NCI-H1048 (cell line): ENCODE measurements at places on chromosomes 2 and 18.

DNA sequence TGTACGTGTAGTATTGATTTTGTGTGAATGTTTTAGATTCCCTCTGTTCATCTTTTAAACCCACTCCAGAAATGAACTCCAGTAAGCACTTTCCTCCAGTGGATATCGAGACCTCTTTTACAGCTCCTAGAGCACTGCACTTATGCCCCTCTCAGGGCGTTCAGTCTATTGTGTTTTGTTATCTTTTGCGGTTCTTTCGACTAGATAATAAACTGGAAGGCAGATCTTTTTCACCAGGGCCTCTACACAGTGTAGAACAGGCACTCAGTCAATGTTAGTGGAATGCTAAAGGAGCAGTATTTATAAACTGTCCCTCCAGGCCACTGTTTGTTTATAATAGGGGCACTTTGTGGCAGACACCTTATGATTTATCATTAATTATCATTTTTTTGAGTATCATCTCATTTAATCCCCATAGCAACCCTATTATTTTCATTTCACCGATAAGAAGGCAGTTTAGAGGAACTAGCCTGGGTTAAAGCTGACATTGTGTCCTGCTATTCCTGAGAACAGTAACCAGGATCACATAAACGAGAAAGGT, 742 bp upstream of the SOS1 start:
- no peak for DNase-seq

GRCh38 chr2:49753344-49753985, 599.1 kb upstream of the FSHR start:
- no peak for DNase-seq

- no peak for DNase-seq
Observed at GRCh38 chr2:127917916-127918315, 32.2 kb upstream of the AMMECR1L start.

DNA sequence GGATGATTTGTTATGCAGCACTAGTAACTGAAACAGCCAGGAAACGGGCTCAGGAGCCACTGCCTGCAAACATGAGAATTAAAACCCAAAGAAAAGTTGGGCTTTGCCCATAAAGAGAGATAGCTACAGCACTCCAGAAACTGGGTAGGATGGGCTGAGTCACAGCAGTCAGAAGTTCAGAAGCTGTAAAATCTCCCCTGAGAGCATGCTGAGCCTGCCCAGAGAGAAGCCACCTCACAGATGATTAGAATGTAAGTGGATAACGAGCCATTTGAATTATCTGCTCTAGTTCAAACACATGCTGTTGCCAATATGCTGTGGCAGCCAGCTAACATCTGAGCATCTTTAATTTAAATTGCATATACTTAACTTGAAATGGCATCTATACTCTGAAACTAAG, 388.1 kb upstream of the ACVR2A start:
- no peak for DNase-seq

DNA sequence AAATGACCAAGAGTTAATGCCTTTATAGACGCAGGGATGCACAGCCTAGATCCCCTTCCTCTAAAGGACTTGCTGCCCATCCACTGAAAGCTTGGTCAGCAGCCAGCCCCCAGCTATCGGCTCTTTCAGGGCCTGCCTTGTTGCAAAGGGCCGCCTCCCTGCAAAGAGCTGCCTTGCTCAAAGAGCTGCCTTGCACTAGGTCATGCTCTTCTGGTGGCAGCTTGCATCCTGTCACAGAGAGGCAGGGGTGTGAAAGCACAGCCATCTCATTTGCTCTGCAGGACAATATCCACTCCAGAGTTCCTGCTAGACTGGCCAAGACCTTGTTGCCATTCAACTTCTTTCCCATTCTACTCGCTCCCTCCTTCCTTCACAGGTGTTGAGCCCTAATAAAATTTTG, 137.1 kb downstream of the MCFD2 start:
- DNase-seq = no peak

DNA sequence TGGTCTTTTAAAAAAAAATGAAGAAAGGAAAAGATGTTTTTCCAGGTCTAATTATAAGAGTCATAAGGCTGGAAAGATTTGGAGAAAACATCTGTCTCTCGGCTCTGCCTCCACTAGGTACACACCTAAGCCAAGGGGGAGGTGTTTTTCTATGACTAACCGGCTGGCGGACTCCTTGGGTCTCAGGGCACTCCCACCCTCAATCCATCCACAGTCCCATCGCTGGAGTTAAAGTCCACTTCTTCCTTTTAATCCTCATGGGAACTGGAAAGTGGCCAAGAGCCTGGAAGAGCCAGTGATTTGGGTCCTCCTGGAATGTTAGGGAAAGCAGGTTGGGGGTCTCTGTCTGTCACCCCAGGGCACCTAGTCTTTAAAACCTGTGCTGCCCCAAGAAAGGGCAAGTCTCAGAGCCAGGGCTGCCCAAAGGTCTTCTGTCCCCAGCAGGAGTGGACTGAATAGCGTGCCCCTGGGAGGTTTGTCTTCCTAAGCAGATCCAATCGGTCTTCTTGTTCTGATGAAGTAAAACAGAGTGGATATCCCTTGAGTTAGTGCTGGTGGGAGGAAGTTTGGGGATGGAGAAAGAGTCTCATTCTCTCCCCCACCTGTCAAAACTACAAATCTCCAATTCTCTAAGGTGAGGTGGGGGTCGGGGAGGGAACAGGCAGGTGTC, 66.4 kb downstream of the MCFD2 start:
- DNase-seq = no peak

DNA sequence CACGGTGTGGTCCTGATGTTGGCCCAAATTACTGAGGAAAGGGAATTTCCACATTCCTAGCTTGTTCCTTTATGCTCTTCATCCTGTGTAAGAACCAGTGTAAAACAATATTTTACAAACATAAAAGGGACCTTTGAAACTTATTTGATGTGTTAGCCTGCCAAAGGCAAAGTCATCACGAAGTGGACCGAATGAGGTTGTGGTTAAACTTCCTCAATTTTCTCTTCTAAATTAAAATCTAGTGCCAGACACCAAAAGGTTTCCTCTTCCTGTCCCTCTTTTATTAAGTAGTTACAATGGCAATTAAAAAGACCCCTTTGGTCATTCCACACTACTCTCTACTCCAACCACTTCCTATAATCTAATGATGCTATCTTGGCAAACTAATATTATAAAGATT, 279.8 kb downstream of the AFF3 start:
- DNase-seq = no peak
